ENCODE measurements at places on chromosomes 7 and 10.

GRCh38 chr10:77899080-77899477, 27.5 kb downstream of the DLG5 start:
- no peak for DNase-seq

DNA sequence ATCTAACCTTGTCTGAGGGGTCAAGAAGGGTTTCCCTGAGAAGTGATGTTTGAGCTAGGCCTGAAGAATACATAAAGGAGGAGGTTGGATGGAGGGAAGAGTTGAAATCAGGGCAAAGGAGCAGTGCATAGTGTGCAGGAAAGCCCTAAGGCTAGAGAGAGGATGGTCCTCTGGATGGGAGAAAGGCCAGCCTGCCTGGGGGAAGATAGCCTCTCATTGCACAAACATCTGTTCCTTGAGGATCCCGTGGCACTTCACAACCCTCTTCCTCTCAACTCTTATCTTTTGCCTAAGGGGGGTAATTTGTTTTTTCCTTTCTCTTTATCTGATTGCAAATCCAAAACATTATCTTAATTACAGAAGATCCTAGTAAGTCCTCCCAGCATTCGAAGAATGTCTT, 35.7 kb downstream of the STAMBPL1 start:
- DNase-seq = no peak

DNA sequence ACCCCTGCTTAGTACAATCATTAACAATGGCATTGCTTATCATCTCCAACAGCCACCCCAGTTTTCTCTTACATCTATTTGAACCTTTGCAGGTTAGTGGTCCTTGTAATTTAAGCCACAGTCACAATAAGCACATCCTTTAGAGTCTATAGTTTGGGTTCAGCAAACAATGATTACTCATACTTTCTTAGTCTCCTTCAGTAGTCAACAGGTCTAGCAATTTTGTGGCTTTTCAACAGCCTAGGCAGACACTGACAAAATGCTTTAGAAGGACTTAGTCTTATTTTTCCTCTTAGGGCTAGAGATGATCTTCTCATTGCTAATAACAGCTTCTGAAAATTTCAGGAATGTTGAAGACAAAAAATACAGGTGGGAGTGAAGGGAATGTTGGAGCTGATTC, 32.3 kb upstream of the FAM204A start:
- no peak for DNase-seq

- DNase-seq = no peak
These were observed 569.1 kb downstream of the DNAJB6 start for GRCh38 chr7:157905651-157906461.

DNA sequence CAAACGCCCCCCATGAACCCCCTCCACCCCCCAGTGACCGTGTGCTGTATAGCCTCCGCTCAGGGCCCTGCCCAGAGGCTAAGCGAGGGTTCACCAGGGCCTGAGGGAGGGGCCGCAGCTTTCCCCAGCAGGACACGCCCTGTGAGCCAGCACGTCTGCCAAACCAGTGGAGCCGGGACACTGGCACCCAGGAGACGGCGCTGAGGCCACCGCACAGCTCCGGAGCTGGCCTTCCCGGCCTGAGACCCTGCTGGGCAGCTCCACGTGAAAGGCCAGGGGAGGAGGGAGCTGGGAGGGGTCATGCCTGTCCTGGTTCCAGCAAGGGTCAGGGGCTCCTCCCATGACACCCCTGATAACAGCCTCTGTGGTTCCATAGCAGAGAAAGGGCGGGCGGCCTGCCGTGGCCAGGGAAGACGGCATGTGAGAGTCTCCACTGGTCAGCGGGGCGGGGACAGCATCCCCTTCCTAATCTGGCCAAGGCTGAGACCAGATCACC, 278.3 kb downstream of the ELFN1 start:
- no peak for DNase-seq

- DNase-seq = no peak
These were observed 31.1 kb upstream of the LEP start for GRCh38 chr7:128210036-128210347.

DNA sequence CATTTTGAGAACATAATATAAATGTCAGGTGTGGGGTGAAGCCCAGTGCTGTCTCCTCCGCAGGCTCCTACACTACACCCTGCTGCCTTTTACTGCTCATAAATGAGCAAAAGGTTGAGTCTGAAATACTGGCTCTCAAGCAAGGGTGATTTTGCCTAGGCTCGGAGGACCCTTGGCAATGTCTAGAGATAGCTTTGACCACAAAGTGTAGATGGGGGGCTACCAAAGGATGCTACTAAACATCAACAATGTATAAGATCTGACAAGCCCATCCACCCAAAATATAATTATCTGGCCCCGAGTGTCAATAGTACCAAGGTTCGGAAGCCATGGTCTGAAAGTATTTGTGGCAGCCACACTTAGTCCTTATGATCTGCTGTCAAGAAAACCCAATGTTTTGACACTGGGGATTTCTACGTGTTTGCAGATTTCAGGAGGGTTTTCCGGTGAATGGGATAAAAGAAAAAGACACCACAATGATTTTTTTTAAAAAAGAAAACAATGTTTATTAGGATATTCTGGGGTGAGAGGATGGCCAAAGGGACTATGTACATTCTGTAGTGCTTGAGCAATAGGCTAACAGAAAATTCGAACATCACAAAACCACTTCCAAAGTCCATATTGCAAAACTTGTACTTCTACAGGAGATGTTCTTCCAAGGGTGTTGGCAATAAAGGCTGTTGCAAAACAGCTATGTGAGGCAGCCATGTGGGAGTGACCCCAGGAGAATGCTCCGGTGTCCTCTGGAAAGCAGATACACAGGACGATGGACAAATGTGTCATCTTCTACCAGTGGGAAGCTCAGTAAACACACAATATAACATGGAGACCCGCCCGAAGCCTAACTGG, 216.3 kb downstream of the GFRA1 start:
- DNase-seq = no peak

- DNase-seq = no peak
These were observed 25.8 kb downstream of the ESYT2 start for GRCh38 chr7:158803367-158803969.

- no peak for DNase-seq
These were observed 8.5 kb downstream of the ZNF138 start for GRCh38 chr7:64802699-64803098.

DNA sequence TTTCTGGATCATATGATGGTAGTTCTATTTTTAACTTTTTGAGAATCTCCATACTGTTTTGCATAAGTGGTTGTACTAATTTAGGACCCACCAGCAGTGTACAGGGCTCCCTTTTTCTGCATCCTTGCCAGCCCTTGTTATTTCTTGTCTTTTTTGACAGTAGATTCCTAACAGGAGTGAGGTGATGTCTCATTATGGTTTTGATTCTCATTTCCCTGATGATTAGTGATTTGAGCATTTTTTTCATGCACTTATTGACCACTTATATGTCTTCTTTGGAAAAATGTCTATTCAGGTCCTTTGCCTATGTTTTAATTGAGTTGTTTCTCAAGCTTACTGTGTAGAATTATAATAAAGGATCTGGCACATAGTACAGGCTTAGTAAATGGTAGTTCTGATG, 238.8 kb upstream of the BMPER start:
- no peak for DNase-seq

GRCh38 chr10:13717936-13718772, 131.4 kb downstream of the PRPF18 start:
- peak; percentile 46 for DNase-seq

GRCh38 chr10:14751921-14752320, 22.8 kb downstream of the FAM107B start:
- no peak for DNase-seq

Data from CD8-positive, alpha-beta T cell (primary cell).